ENCODE measurements at places on chromosomes 5 and 9.

DNA sequence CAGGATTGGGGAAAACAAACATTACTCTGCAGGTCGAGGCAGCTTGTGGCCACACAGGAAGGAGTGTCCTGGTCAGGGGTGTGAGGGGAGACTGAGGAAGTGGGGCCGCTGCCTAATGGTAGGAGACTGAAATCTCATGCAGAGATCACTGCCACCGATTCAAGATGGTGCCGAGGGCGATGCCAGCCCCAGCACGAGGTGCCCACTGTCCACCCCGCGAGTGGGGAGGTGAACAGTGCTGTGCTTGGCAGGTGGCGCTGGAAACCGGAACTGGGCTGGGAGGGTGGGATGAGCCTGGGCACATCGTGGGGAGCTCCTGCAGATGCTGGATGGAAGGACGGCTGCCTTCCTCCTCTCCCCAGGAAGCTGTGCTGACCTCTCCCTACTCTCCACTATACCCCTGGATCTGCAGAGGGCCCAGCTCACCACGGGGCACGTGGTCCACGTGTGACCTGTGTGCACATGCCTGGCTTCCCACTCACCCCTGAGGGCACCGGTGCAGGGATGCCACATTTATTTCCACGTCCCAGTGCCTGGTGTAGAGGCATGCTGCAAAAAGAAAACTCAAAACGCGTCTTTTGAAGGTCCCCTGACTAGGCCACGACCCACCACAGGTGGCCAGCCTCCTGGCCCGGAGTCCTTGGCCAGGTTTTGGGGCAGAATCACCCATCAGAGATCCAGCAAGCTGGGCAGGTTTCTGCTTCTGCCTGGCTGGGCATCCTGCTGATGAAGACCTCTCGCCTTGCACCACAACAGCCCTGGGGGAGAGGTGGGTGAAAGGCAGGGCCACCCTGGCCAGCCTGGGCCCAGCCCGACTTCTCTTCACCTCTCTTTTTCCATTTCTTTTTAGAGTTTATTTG lies 71.7 kb upstream of the FCN1 start:
- no peak for DNase-seq

DNA sequence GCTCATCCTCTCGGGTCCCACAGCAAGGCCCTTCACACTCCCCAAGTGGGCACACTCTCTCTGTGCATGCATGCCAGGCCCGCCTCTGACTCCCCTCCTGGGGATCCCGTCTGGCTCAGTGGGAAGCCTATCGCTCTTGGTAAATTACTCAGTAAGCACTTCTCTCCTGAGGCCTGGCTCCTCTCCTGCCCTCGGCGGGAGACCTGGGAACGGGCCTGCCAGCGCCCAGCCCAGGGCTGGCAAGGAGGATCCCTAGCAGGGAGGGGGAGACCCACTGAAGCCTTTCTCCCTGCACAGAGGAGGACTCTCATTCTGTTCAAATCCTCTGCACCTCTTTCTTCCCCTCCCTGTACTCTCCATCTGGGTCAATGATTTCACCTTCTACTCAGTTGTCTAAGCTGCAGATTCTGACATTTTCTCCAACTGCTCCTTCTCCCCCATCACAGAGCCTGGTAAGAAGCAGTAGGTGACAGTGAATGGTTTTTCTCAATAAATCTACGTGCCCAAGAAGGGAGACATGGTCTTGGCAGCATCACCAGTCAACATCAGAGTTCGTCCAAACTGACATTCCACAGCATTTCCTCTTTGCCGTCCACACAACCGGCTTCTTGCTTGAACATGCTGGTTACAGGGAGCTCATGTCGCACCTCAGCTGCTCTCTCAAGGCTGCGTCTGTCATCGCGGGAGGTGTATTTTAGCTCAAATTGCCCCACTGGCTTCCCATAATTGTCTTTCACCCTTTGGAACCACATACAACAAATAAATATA lies 81.9 kb downstream of the GPR21 start:
- no peak for DNase-seq

DNA sequence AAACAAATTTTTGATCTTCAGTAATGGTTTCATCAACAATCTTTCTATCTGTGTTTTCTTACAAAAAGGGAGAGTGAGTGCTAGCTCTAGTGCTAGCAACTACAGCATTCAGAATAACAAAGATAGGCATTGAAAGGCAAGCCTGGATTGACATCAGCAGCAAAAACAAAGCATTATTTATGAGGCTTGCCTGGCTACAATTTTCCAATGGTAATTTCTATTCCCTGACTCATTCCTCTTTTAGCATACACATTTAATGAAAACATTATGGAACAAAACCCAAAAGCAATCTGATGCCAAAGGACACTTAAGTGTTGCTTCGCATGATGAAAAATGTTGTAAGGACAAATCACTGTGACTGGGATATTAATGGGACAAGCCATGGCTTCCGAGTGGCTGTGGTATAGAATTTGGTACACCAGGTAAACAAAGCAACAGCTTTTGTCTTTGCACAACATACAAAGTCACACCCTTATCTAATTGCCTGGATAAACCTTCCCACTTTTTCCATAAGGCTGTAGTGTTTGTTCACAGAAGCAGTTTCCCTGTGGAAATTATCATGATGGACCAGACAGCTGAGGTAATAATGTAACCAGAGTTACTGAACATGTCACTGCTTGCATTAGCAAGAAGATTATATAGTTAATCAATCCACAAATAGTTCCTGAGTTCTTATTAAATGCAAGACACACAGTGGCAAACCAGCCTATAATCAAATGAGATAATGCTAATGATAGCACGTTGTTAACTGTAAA lies 179.8 kb upstream of the EDIL3 start:
- no peak for DNase-seq

DNA sequence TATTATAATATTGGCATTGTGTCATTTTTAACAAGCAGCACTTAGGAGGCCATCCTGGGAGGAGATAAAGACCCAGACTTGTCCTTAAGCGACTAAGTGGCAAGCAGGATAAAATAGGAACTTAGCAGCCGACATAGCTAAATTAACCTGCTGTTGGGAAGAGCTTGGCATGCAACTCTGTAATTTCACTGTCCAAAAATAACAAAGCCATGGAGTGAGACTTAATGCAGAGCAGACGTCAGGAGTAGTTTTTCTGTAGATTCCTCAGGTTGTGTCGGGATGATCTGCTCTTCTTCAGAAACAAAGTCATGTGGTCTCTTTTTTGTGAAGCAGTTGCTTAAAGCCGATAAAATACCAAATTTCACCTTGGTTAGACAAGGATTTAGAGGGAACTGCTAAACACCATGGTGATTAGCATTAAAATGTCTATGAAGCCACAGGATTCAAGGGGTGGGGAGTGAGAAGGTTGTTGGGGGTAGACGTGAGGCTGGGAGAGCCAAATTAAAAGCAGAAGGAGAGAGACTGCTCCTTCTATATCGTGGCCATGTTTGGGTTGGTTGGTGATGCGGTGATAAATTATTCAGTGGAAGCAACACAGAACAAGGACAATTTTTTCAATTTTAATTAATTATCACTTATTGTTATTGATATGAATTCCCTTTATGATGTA lies 303.0 kb downstream of the CSNK1G3 start:
- DNase-seq = peak; percentile 37

GRCh38 chr9:81317223-81317622 lies 372.1 kb downstream of the TLE1 start:
- no peak for DNase-seq

GRCh38 chr5:95826949-95827891 lies 4.7 kb upstream of the GLRX start:
- DNase-seq = no peak

DNA sequence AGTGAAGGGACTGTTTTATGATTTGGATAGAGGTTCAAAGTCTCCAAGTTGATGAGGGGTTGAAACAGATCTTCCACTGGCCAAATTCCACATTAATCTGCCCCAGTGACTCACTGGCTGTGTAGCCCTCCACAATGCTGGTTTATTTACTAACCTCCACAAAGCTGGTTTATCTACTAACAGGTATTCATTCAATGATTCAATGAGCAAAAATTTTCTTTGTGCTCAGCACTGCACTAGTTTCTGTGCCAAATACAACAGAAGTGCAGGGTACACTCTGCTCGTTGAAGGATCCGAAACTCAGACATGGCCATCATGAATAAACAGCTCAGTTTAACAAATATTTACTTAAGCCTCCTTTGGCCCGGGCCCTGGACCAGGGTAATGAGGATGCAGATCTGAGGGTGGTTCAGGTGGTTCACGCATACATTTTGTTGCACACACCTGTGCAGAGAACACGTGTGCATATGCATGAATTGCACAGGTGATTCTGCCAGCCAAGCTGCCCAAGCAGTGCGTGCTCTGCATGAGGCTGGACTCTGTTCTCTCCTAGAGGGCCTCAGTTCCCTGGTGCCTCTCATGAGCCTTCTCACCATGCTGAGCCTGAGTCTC lies 71.0 kb downstream of the SH3PXD2B start:
- DNase-seq = peak; percentile 83

DNA sequence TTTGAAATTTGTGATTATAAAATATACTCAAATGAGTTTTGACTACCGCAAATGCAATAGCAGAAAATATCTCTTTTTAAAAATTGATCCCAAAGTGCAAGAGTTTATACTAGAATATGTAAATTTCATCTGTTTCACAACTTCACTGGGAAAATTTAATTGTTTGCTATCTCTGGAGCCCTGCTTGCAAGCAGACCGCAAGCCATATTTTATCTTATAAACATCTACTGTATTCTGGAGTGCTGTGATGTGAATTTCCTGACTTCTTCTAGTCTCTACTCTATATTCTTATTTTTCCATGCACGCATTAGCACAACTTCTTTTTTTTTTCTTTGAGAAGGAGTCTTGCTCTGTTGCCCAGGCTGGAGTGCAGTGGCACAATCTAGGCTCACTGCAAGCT lies 98.7 kb downstream of the DROSHA start:
- DNase-seq = no peak

- no peak for DNase-seq
Observed at GRCh38 chr5:159878988-159879471, 37.3 kb upstream of the ADRA1B start.

DNA sequence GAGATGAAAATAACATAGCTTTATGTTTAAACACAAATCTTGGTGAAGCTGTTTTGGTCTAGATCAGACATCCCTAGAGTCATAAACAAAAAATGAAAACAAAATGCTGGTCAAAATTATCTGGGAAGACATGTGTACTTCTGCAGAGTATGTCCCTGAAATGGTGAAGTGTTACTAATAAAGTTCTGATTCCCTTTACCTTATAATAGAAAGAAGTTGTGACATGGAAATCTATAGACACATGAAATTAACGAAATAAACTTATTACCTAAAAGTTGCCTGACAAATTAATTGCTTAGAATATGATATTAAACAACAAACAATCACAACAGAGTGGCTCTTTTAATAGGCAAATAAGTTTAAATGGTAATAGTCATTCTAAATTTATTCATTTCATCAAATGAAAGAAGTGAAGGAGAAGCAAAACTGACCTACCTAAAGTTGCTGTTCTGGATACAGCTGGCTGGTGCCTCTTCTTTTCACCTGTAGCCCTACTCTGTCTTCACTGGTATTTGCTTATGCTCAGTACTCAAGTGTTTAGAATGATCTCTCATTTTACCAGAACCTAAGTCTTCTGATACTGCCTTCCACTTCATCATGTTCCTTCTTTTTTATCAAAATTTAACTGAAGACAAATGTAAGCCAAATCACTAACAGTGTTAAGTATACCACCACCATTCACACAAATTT lies 38.8 kb downstream of the FNIP1 start:
- DNase-seq = no peak

DNA sequence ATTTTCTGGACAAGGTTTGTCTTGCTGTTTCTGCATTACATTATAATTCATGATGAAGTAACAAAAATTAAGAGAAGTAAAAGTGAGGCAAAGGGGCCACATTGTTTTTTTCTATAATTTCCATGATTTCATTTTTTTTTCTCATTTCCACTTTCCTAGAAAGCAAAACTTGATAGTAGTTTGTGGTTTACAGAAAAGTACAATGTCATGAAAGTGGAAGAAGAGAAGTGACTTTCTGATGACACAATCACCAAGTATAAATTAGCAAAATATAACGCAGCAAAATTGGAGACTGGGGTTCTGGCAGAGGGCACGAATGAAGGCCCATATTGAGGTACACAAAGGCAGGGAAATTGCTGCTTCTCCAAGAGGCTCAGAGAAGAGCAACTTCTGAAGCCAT lies 5.0 kb upstream of the IFNA14 start:
- no peak for DNase-seq

- DNase-seq = no peak
Observed at GRCh38 chr5:53607886-53608285, 47.4 kb downstream of the NDUFS4 start.

DNA sequence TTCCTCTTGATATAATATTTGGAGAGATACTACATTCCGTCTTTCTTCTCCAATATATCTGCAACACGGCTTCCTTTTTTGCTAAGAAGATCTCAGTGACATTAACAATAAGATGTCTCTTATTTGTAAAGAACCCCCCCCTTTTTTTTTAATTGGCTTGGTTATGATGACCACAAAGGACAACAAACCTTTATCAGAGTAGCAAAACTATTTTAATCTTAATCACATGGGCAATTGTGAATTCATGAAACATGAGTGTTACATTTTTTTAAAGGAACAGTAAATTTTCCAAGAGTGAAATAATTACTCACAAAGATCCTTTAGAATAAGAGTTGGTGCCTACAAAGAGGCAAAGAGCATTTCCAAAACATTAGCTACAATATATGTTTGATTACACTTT lies 554.1 kb downstream of the MAT2B start:
- no peak for DNase-seq

GRCh38 chr5:554284-554988 lies 30.2 kb upstream of the SLC9A3 start:
- no peak for DNase-seq

DNA sequence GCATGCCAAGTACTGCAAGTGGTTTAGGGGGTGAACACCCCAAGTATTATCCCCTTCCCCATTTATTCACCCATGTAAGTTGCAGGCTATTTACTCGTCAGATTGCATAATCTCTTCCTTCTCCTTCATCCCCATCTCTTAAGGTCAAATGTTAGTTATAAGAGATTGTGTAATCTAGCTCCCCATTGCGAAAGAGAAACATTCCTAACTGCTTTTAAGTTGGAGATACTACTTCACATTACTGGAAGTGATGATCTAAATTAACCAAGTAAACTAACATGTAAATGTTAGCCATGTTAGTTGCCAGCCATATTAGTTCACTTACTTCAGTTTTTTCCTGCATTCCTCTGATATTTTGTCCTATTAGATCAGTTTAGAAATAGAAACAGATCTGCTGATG lies 262.3 kb downstream of the TAF11L14 start:
- DNase-seq = no peak

- DNase-seq = no peak
Observed at GRCh38 chr9:115296831-115297565, 179.0 kb upstream of the TNC start.

DNA sequence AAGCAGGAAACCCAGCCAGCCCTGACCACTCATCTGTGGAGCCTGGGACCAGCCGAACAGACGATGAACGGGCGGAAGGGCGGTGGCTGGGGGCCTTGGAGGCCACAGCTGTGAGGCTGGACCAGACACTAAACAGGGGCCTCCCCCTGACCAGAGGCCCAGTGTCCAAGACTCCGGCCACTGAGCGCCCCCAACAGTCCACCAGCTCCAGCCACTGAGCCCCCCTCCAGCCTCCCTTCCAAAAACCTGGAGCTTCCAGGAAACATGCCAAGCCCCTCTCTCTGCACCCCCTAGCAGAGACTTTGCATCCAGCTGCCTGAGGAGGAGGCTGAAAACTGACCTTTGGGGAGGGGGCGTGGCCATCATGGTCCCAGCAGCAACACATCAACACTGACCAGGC lies 23.2 kb downstream of the CNTFR start:
- no peak for DNase-seq
